NCI-H524 treated with DMSO at 0.1 percent for 48 hours (cell line): ENCODE measurements at places on chromosomes 5 and 9.

DNA sequence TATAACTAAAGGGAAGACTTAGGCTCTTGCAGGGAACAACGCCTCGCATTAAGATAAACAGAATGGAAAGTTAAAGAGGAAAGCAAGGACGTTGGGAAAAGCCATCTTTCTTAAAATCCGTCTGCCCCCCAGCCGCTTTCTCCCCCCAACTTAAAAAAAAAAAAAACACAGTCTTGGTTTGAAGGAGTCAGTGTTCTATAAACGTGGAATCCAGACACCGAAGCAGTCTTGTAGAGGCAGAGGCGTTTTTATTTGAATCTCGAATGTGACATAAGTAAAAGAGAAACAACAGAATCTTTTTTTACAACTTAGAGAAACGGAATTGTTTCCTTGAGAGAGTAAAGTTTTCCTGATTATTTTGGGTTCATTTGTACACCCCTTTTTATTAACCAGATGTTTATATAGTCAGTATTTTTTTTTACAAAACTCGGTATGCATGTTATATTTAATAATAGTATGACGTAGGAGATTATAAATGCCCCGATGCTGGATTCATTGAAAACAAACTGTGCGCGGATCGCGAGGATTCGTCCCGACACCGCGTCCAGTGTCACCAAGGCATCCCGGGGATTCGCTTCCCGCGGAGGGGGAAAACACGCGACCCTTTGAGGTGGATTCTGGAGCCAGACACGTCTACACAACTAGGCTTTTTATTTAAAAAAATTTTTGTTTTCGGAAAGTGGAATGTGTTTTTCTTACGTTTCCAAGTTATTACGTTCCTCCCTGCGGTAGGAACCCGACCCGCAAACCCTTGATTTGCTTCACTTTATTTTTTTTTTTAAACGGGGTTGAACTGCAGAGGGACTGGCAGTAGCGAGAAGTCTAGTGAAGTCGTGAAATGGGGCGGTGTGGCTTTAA is 6.7 kb downstream of the PTCH1 start:
- DNase-seq, result no peak

GRCh38 chr9:118459913-118460312 is 755.7 kb downstream of the TLR4 start:
- DNase-seq, result no peak

DNA sequence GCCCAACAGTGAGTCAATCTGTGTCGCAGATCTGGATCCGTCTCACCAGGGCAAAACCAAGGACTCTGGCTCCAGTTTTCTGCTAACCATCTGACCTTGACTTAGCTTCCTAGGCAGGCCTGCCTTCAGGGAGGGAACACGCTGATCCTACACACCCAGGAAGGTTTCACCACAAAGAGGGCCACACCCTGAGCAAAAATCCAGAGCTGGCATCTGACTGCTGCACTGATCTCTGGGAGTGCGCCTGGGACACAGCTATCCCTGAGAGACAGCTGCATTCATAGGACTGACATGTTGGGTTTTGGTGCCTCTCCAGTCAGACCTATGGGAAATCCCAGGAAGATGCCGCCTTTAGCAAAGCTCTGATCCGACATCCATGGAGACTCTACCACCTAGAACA is 47.5 kb downstream of the CDK5RAP2 start:
- DNase-seq, result no peak

GRCh38 chr5:96655506-96655905 is 6.7 kb upstream of the CAST start:
- DNase-seq, result no peak

DNA sequence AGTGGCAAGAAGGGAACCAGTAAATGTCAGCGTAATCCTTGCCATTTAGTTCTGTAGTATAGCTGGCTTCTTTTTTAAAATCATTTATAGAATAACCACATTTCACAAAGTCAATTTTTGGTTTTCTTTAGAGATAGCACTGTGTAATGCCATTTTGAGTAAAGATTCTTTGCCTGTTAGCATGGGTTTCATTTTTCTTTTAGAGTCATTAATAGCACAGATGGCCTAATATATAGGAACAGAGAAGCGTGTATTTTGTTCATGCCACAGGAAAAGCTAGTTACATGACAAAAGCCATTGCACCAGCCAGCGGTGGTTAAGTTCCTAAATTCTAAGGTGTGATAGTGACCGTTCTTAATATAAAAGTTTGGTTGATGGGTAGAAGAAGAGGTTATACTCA is 1363.9 kb downstream of the MAT2B start:
- no peak for DNase-seq

DNA sequence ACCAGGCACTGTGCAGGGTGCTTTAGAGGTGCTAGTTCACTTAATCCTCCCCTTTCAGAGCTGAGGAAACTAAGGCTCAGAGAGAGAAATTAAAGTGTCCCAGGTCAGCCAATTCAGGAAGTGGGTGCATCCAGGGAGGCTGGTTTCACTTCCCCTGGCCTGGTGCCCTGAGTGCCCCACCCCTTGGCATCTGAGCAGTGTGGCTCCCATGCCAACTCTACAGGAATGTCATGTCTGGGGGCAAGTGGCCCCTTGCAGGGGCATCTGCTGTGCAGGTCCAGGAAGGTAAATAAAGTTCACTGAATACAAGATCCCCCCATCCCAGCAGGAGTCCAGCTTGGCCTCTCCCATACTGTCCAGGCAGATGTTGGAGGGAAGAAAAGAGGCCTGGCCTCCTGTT is 4.4 kb upstream of the N4BP3 start:
- DNase-seq, result no peak

DNA sequence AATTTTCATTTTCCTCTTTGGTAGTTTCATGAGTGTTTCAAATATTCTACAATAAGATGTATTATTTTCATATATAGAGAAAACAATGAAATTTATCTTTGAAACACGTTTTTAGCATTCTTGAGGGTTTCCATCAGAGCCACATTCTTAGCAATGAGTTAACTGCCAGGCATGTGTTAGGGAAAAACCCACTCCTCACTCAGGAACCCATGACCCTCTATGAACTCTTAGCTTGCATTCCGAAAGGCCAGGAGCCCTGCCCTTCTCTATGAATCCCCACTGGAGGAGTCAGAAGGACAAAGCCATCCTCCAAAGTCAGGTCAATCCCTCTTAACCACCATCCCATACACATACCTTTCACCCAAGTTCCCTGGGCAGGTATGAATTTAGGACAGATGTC is 57.5 kb downstream of the ADAMTS12 start:
- DNase-seq, result no peak

DNA sequence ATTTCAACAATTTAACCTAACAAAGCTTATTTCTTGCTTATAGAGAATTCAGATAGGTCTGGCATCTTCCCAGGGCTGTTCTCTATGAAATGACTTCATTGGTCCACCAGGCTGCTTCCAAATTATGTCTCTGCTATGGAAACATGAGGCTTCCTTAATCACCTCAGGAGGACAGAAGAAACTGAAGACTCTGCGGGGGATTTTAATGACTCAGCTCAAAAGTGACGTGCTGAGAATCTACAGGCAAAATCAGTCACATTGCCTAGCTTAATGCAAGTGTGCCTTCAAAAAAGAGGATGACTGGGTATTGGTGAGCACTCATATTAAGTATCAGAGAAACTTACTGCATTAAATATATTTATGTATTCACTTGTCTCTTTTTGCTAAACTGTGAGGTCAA is 315.5 kb upstream of the RGMB start:
- DNase-seq, result no peak

GRCh38 chr5:123035360-123035917 is 1.1 kb downstream of the PPIC start:
- DNase-seq, result no peak

DNA sequence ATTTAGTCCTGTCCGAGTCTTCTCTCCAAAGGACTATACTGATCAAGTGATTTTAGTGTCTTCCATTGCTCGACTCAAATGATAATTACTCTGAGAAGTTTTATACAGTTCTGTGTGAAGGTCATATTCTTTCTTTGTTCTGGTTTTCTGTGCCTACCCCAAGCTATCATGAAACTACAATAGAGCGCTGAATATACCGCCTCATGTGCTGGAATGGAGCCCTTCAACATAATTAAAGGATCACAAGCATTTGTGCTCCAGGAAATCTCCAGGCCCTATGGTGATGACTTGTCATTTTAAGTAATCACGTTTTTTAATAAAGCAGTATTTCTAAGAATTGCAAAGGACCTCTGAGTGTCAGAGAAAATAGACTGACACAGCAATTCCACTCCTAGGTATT is 10.9 kb upstream of the SLC31A2 start:
- DNase-seq, result no peak

DNA sequence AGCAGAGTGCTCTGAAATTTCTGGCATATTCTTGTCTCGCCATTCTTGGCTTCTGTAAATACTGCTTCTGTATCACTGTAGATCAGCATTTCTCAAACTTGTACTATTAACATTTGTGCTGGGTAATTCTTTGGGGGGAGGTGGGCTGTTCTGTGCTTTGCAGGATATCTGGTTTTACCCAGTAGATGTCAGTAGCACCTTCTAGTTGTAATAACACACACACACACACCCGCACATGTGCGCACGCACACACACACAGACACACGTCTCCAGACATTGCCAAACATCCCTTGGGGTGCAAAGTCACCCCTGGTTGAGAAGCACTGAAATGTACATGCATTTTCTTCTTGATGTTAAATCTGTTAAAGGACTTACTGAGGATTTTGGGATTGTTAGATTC is 304.1 kb downstream of the MAT2B start:
- DNase-seq, result no peak

- no peak for DNase-seq
Measured at GRCh38 chr9:100555471-100555870, 22.4 kb upstream of the CAVIN4 start.

GRCh38 chr9:122205176-122205575 is 23.6 kb downstream of the LHX6 start:
- DNase-seq, result no peak

DNA sequence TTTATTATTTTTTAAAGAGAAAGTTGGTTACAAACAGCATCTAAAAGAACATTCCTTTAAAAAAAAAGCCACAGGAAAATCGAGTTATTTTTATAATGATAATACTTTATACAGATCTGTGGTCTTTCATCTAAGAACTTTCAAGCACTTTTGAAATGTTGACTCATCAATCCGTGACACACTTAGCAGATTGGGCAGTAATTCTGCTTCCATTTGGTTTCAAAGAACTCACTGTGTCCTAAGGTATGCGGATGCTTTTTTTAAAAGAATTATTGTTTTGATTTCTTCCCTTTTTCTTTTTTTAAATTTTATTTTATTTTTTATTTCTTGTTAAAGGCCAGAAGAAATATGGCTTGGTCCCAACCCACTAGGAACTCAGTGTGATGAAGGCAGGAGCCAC is 147.8 kb downstream of the AOPEP start:
- no peak for DNase-seq
